Stimulated activated naive CD4-positive, alpha-beta T cell (primary cell): ENCODE measurements at places on chromosomes 1 and 21.

DNA sequence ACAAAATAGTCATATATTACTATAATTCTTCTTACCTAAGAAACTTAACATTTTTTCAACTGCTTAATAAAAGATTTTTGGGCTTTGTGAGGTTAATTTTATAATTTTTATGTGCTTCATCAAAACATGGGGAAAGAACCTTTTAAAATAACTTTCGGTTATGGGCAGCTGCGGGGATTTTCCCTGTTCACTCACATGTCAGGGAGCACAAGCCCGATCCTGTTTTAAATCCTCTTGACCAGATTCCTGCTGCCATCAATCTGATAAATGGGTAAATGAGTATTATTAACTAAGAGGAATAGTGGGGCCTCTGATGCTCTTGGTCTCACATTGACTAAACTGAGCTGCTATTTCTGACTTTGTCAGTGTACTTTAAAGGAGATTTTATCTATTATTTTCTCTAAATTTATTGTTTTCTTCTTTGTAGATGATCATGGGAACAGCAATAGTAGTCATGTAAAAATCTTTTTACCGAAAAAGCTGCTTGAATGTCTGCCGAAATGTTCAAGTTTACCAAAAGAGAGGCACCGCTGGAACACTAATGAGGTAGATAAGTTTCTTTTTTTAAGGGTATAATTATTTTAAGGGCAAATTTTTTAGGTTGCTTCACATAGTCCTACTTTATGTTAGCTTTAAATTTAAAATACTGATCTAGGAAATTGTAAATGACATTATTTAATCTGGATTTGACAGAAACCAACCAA is 39.6 kb downstream of the CAMTA1 start:
- no peak for DNase-seq

DNA sequence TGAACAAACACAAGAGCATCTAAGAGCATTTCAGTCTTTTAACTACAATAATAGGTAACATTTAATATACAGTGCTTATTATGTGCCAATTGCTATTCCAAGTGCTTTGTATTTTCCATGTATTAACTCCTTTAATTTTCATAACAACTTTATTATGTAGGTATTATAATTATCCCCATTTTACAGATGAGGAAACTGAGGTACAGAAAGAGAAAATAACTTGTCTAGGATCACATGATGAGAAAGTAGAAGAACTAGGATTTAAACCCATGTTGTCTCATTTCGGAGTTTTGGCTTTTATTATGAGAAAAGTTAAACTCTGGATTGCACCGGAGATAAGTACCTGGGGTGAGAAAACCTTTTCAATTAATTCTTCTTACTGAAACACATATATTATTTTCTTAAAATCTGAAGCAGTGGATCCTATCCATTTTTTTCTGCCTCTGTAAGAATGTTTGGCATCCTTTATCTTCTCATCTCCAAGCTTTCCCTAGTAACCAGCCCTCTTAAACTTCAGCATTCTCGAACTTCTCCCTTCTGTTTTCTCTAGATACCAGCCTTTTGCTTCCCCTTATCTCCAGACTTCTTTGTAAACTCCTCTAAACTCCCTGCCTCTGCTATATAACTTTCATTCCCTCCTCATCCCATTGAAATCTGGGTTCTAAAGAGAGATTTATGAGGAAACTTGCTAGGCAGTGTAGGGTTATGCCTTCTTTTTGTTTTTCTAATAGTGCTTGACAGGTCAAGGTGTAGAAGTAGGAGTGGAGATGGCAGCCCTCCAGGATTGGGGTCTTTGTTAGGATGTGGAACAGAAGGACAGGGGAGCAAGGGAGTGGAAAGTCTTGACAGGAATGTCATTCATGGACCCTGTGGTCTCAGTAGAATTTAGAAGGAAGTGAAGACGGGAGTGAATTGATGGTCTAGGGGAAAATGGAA is 28.3 kb downstream of the POU2F1 start:
- no peak for DNase-seq

- DNase-seq, result no peak
These were observed 473.1 kb downstream of the ADGRL2 start for GRCh38 chr1:82273816-82274215.

DNA sequence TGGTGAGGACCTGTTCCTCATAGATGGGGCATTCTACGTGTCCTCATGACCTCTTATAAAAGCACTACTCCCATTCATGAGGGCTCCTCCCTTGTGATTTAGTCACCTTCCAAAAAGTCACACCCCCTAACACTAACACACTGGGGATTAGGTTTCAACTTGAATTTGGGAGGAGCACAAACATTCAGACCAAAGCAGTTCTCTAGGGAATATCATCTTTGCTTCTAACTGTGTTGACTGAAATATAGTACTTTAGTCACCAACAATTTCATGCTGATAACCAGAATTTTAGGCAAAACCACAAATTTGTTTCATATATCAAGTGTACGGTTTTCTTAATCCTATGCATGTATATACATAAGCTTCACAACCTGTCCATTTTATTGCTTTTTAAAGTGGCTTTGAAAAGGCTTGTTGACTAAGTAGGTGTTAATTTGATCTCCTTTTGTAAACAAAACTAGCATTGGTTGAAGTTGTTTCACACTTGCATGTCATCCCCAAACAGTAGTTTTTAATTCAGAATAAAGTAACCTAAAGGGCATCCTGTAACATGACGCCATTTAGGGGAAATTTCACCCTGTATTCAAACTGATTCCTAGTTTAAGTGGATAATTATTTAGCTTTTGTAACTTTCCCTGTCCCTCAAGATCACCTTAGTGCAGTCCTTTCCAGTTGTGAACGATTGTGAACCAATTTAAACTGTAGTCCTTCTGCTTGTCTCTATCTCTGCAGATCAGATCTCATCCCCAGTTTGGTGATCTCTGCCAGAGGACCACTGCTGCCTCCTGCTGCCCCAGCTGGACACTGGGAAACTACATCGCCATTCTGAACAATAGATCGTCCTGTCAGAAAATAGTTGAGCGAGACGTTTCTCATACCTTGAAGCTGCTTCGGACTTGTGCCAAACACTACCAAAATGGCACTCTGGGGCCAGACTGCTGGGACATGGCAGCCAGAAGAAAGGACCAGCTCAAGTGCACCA is 141.1 kb downstream of the TLR5 start:
- no peak for DNase-seq

DNA sequence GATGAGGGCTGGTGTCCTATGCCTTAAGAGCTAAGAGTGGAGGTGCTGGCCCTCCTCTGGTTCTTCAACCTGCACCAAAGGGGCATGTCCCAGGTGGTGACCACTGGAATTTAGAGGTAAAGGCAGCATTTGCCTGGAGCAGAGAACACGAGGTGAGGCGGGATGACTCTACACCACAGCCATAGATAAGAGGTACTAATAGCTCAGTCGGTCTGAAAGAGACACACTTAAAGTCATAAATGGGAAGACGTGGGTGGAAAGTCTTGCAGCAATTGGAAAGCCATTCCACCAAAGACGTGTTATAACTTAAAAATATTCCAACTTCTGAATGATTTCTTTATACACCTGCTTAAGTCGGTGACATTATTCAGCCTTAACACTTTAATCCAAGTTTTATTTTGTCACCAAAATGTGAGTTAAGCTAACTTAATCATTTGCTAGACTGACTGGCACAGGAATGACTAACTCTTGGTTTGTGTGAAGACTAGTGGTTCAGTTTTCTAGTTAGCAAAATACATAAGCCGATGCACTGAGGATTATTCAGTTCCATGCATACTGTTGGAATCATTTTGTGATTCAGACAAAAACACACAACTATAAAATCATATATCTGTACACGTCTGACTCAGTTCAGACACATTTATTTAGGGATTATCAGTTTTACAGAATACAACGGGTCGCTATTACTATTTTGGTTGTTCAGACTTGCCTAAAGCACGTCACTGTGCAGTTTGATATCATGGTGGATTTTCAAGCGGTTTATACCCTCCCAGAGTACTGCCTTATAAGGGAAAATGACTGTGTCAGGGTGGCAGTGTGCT is 4.6 kb upstream of the ETS2 start:
- DNase-seq, result no peak

DNA sequence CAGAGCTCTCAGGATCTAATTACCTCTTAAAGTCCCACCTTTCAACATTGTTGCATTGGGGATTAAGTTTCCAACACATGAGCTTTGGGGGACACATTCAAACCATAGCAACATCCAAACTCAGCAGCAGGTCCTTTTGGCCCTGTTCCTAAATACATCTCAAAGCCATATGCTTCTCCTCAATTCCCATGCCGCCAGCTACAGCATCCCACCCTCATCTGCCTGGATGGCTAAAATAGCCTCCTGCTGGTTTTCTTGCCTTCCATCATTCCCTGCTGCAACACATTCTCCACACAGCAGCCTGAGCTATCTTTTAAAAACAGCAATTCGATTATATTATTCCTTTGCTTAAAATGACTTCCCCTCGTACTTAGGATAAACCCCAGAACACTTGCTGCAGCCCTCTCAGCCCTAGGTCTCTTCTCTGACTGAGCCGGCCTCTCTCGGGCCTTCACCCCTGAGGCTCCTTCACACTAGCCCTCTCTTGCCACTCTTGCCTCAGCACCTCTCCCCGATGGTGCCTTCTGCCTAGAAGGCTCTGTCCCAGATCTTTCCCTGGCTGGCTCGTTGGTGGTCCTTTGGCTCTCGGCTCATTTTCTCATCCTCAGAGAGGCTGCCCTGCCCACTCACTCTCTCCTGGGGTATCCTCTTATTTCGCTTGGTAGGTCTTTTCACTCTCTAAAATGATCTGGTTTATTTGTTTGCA is 16.5 kb downstream of the MYBPH start:
- DNase-seq, result no peak

DNA sequence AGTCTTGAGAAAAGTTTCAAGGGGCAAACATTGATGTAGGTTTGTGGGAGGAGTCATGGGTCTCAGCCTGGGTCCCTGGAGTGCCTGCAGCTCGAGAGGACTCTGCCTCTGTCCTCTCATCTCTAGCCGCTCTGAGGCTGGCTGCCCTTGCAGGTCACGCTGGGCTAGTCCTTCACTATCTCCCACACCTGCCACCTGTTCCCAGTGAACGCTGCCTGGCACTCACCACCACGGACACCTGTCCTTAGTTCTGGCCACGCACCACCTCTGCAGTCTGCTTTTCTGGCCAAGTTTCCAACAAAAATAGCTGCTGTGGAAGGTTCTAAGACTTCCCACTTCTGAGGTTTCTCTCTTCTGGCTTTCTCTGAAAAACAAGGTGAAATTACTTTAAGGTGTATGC is 52.5 kb downstream of the SH3BGR start:
- DNase-seq, result no peak

DNA sequence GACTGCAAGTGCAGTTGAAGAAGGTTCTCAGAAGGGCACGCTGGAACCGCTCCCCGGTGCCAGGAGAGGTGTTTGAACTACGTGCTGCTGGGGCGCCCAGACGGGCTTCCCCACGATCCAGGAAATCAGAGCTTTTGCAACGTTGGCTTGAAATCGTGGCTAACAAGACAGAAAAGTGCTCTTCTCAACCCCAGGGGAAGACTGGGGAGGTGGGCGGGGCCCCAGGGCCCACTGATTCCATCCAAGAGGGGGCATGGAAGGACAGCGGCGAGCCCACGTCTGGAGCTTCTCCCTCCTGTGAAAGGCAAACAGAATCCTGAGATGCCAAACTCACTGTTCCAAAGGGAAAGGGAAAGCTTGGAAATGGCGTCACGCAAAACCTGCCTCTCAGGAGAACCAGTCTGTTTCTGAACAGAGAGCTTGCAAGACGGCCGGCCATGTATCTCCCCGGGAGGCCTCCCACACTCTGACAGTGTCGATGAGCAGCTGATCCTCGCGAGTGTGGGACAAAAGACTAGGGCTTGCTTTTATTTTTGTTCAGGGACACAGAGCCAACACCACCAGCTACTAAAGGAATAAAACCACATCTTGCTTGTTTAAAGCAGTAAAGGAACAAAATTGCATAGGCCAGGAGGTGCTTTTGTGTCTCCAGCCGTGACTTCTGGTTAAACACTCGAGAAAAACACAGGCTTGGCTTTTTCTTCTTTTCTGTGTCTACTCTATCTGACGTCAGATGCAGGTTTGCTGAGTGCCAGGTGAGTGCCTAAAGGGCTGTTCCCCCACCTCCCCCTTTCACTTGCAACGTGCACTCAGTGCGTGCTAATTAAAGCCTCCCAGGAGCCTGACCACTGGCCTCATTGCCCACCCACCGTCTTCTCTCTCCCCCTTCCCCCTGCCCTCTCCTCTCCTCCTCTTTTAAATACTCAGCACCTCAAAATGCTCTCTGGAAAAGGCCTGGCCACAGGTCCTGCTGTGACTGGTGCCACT is 41.5 kb downstream of the LRRC3 start:
- DNase-seq, result no peak

DNA sequence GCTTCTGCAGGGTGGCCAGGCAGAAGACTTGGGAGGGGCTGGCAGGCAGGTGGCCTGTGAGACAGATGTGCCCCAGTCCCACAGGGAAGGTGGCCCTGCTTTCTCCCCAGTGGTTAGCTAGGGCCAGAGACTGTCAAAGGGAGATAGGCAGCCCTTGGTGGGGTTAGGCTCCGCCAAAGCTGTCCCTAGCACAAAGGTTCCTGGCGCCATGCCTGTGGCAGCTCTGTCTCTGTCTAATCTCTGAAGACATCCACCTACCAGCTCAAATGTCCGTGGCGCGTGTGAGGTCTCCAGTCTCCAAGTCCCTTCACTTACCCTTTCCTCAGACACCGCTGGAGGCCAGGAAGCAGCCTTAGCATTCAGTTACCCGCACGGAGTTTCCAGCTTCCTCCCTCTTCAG is 17.7 kb downstream of the TCP10L start:
- no peak for DNase-seq
